ENCODE measurements at places on chromosomes 16 and 17. TPM values are rescaled to one million over a fixed set of nuclear protein-coding genes. Genes with fewer than 3 reads are reported as not detected.

DNA sequence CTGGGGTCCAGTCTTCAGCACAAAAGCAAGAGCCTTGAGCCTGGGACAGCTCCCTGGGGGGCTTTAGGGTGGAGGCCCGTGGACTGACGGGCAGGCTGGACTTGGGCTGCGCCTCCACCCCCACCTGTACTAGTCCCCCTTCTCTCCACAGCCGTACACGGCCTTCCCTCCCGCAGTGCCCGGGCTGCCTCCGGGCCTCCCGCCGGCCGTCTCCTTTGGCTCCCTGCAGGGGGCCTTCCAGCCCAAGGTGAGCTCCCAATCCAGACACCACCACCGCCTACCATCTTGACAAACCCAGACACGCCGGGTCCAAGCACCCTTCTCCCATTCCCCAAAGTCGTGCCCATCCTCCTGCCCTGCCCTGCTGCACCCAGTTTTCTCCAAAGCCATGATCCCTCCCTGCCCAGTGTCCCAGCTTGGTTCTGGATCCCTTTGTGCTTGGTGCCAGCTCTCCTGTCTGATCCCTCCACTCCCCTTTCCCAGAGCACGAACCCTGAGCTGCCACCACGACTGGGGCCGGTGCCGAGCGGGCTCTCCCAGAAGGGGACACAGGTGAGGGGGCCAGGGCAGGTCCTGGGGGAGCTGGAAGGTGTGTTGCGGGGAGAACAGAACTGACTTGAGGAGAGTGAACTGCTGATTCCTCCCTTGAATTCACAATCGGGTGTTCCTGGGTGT, 7.1 kb downstream of the FBRS start:
- no peak for DNase-seq

The CA4 gene
- total RNA-seq, result not detected

DNA sequence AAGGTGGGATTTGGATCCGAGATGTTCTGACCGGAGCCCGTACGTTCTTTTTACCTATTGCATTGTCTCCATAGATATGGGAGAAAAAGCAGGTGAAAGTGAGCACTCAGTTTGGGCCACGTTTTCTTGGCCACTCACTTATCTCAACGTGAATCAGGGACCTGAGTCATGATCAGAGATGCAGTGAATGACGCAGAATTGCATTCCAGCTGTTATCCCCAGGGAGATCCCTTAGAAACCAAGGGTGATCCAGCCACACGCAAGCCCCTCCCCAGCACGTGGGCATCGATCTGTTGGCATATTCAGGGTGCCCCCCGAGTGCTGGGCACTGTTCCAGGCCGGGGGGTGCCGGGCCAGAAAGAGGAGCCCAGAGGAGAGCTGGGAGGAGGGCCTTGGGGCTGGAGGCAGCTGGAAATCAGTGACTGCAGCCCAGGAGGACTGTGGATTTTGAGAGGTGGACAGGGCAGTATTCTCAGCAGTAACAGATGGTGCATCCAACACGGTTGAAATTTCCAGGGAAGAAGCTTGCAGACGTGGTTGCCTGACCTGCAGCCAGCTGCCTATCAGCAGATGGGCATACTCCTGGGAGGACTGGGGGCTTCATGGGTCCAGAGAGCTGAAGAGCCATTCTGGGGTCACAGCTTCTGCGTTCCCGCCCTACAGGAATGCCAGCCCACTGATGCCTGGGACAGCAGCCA, 87.2 kb upstream of the CACNG5 start:
- DNase-seq, result no peak

The LLGL2 gene
- total RNA-seq, result 6.5 TPM

Measured in activated CD4-positive, alpha-beta T cell treated with anti-CD3 and anti-CD28 coated beads, Interleukin-2, amount 10 ng/mL, durations not matched to agents 24 days and 14 days (primary cell).